ENCODE measurements at places on chromosomes 12 and 14. TPM values are rescaled to one million over a fixed set of nuclear protein-coding genes. Genes with fewer than 3 reads are reported as not detected.

GRCh38 chr12:57489157-57489641 is 1.3 kb downstream of the MARS1 start:
- DNase-seq: no peak

- DNase-seq: no peak
Measured at GRCh38 chr12:28129031-28129430, 61.2 kb upstream of the CCDC91 start.

GRCh38 chr14:31323419-31323818 is 96.9 kb downstream of the HEATR5A start:
- DNase-seq: no peak

DNA sequence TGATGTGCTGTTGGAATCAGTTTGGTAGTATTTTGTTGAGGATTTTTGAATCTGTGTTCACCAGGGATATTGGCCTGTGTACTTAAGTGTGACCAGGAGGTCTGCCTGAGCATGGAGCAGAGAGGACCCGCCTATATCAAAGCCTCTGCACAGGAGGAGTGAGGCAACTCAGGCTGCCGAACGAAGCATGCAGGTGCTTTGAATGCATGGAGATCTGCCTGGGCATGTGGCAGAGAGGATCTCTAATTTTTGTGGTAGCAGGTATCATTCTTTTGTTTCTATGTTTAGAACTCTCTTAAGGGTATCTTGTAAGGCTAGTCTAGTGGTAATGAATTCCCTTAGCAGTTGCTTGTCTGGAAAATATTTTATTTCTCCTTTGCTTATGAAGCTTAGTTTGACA is 26.9 kb downstream of the RAB3IP start:
- no peak for DNase-seq

DNA sequence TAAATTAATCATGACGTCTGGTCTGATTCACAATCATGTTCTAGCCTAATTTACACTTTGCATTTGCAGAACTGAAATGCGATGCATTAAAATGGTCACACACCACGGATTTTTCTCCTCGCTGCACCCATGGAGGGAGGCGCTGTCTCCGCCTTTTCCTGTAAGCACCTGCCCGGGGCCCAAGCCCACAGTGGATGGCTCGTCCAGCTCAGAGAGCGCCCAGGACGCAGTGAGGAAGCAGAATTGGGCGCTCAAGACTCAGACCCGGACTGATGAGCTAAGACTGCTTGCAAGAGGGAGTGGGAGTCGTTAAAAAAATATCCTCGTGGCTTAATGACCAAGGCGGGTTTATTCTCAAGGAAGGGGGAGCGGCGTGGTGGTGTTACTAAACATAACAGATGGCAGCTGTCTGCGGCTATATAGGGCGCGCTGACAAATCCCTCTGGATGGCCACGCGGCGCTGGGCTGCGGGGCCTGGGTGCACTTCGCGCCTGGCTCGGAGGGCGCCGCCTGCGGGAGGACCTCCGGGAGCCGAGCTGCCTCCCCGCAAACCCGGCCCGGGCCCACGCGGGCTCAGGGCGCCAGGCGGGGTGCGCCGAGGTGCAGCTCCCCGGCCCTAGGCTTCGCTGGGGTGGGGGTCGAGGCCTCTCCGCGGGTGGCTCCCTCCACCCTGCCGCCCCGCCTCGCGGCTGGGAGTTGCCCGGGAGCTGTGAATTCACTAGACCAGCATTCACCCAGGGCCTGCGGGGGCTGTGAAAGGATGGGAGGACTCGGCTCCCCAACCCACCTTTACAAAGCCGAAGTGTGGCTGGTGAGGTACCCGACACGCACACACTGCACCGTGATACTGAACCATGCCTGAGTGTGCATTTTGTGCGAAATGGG is 78.7 kb downstream of the PPM1A start:
- no peak for DNase-seq

GRCh38 chr14:38384741-38385140 is 128.8 kb upstream of the CLEC14A start:
- DNase-seq: no peak

ARL6IP4 gene
- 220 TPM for total RNA-seq

Data from HepG2 (cell line).